GM03348 (cell line): ENCODE measurements at places on chromosomes 2 and 18.

DNA sequence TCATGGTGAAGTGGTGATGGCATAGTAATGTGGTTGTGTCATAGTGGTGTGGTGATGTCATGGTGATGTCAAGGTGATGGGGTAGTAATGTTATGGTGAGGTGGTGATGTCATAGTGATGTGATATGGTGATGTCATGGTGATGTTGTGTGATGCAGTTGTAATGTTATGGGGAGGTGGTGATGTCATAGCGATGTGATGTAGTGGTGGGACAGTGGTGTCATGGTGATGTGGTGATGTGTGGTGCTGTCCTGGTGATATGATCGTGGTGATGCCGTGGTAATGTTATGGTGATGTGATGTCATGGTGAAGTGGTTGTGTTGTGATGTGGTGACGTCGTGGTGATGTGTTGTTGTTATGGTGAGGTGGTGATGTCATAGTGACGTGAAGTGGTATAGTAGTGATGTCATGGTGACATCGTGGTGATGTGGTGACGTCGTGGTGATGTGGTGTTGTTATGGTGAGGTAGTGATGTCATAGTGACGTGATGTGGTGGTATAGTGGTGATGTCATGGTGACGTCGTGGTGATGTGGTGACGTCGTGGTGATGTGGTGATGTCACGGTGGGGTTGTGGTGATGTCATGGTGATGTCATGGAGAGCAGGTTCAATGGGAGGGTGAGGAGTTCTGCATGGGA is 242.7 kb upstream of the MYT1L start:
- DNase-seq, result no peak

DNA sequence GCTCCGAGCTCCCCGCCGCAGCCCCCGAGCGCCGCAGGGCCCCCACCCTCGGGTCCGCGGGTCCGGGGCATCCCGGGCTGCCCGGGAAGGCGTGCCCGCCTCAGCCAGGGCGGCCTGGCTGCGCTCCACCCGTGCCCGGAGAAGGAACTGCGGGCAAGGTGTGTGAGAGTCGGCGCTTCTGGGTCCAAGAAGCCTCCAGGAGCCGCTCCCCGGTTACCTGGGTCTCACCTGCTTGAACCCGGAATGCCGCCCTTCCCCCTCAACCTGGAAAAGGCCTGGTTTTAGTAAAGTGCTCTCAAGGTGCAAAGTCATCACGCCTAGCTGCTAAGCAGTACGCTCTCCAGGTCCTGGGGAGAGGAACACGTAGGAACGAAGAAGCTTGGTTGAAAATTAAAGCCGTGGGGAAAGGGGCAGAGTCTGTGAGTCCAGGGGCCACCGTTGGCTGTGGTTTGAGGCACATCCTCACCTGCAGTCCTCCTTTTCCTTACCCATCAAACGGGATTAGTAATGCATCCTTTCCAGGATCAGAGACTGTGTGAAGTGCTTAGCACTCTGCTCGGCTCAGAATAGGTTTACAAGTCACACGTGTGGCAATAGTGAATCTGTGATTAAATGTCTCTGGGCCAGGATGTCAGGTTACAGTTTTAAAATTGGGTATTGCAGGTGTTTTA is 1.2 kb downstream of the ASAP2 start:
- peak; percentile 49 for DNase-seq

DNA sequence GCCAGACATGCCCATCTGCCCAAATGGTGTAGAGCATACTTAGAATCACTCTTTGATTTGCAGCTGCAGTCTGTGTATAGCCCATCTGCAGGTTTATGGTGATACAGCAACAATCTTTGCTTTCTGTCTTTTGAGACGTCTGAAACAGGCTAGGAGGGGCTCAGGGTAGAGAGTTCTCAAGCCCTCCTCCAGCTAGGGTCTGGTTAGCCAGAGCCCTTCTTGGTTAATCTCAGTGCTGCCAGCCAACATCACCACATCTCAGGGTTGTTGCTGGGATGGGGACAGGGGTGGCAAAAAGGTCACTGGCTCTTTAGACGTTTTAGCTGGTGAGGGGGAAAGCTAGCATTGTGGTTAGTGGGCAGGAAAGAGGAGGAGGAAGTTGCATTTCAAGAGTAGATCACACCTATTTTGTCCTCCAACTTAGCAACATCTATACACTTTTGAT is 136.6 kb upstream of the ACAA2 start:
- DNase-seq, result no peak

GRCh38 chr2:217625557-217626169 is 377.1 kb downstream of the TNS1 start:
- DNase-seq, result peak; percentile 80

GRCh38 chr18:45255197-45255890 is 359.9 kb upstream of the SLC14A2 start:
- DNase-seq, result peak; percentile 85

DNA sequence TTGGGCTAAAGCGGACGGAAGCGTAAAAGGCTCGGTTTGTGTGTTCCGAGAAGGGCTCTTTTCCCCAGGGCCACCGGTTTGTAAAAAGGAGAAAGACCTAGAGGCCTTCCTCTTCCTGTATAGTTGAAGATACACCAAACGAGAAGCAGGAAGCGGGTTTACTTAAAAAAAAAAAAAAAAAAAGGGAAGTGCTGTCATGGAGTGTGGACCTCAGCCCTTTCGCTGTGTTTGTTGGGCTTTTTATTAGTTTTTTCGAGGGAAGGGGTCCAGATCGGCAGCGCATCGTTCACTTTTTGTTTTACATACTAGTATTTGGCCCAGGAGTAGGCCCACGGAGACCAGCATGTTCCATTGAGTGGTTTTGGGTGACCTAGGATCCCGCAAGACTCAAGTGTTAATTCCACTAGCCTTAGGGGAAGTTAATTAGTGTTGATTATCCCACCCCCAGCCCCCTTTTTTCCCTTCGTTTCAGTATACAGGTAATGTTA is 676 bp downstream of the ACTR2 start:
- DNase-seq, result no peak

GRCh38 chr2:108316033-108316432 is 27.3 kb downstream of the SULT1C2 start:
- DNase-seq, result no peak

- peak; percentile 62 for DNase-seq
Measured at GRCh38 chr2:28663359-28663758, 88.3 kb upstream of the PPP1CB start.

- DNase-seq, result no peak
Measured at GRCh38 chr2:1594373-1595171, 149.7 kb downstream of the PXDN start.

DNA sequence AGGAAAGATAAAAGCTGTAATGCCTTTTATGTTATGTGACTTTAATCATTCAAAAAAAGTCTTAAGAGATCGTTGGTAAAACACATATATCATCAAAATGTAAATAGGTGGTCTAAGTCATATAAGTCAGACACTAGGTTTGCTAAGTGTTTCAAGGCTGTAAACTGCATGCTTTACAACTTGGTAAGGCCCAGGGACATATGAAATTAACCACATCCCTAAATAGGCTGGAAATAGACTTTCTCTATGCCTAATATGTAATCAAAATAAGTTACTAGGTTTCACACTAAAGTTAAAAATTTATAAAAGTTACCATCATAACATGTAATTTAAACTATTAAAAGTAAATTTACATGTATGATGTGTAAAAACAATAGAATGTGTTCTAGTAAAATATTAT is 946.3 kb upstream of the LRATD1 start:
- no peak for DNase-seq

DNA sequence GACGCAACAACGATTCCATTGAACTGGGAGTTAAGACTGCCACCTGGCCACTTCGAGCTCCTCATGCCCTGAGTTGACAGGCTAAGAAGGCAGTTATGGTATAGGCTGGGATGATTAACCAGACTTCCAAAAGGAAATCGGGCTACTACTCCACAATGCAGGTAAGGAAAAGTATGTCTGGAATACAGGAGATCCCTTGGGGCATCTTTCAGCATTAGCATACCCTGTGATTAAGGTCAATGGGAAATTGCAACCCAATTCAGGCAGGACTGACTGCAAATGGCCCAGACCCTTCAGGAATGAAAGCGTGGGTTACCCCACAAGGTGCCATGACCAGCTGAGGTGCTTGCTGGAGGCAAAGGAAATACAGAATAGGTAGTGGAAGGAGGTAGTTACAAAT is 19.1 kb downstream of the CHRNA1 start:
- DNase-seq, result no peak

- no peak for DNase-seq
Measured at GRCh38 chr18:57976230-57976773, 67.7 kb upstream of the NEDD4L start.

DNA sequence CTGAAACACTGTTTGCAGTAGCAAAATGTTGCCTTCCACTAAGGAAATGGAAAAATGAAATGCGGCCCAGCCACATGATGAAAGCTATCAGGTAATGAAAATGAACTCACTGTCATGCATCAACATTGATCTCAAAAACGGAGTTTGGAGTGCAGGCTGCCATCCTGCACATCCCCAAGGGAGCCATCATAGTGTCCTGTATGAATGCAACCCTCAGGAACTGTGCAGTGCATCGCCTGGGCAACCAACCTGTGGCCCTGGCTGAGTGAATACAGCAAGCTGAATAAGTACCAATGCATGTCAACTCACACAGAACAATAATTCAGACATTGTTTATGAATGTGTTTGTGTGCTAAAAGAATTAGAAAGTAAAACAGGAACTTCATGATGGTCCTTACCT is 23.1 kb upstream of the TXNDC2 start:
- no peak for DNase-seq

- DNase-seq, result no peak
Measured at GRCh38 chr2:197073701-197074433, 147.4 kb upstream of the PGAP1 start.

- DNase-seq, result no peak
Measured at GRCh38 chr18:23321996-23322395, 131.1 kb upstream of the RIOK3 start.

GRCh38 chr2:233424154-233424951 is 70.1 kb downstream of the DGKD start:
- no peak for DNase-seq

DNA sequence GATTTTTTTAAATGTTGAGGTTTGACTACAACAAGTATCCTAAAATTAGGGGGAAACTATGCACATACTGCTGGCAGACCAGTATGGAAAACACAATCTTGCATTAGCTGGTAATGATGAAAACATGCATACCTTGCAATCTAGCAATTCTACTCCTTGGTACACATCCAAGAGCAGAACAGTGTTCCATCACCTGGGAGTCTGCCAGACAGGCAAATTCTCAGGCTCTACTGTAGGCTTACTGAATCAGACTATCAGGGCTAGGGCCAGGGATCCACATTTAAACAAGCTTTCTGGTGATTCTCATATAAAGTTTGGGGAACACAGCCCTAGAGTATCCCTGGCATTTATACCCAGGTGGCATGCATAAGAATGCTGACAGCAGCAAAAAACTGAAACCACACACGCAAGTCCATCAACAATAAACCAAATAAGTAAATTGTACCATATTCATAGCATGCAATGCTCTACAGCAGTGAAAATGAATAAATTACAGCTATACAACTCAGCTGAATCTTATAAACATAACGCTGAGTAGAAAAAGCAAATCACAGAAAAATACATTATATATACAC is 13.6 kb downstream of the CDH2 start:
- DNase-seq, result peak; percentile 18

DNA sequence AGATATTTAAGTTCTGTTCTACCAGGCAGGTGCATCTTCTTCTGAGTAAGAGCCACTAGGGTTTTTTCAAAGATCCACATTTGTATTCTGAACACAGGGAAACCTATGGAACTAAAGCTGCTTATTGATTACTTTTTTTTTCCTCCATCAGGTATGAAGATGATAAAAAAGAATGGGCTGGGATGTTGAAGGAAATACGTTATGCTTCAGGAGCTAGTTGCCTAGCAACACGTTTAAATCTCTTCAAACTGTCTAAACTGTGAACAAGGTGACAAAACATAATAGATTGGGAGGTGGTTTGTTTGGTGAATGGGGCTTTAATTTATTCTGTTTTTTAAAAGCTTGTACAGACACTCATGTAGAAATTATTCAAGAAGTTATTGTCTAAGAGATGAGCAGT is 15.9 kb downstream of the KLHL41 start:
- no peak for DNase-seq

DNA sequence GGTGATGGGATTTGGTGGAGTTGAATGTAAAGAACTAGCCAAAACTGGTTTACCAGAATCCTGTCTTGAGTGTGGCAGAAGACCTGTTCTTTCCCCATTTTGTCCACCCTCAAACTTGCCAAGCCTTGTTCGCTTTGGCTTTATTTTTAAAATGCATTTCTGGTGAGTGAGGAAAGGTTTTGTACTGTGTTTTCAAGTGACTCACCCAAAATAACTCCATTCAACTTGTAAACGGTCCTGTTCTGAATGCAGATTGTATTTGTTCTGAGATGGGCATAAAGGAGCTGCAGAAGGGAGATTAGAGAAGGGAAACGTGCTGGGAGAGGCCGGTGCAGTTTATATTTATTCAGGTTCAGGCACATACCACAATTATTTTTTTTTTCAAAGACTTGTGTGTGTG is 5.3 kb upstream of the ITPRID2 start:
- DNase-seq, result no peak

- no peak for DNase-seq
Measured at GRCh38 chr18:69490072-69490471, 89.4 kb downstream of the DOK6 start.

- DNase-seq, result no peak
Measured at GRCh38 chr2:181971032-181971431, 14.6 kb upstream of the PPP1R1C start.

DNA sequence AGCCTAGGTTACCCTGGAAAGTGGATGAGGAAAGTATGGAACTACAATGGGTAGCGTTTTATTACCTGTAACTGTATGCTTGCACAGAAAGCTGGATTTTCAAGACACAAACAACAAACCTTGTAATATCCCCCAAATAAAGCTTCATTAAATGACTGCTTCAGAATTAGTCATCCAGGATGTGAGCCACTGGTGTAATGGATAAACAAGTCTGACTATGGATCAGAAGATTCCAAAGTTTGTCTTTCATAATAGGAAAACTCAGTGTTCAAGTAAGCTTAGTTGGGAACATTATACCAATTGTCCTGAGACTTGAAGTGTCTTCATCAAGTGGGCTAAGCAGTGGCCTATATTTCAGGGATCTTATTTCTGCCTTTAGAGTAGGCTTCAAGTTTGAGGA is 518.8 kb downstream of the LRP1B start:
- DNase-seq, result no peak

GRCh38 chr2:68280796-68281195 is 28.5 kb upstream of the PPP3R1 start:
- no peak for DNase-seq

DNA sequence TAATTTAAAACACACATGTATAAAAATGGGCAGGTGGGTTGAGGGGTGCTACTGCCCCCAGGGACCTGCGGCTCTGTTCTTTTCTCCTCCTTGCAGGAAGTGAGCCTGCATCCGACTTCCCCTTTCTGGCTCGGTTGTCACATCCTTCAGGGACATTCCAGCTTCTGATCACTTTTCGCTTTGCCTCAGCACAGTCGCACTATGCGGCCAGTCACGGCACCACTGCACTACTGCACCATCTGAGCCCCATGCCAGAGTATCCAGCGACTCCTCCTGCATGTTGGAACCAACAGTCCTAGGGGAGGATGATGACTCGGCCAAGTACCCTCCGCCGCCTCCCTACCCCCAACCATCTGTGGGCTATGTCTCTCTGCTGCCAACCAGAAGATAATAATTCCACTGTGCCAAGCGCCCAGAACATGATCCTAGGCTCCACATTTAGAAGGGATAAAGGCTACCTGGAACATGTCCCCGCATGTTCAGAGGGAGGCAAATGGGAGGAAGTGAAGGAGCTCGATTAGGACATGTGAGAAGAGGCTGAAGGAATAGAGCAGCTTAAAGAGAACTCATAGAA is 17.6 kb downstream of the CDC42EP3 start:
- DNase-seq, result no peak

GRCh38 chr2:109438773-109439389 is 174.9 kb downstream of the SEPTIN10 start:
- DNase-seq, result peak; percentile 86
